ENCODE measurements at places on chromosomes 3 and 15.

GRCh38 chr3:194322678-194323211 lies 28.4 kb downstream of the CPN2 start:
- no peak for DNase-seq

DNA sequence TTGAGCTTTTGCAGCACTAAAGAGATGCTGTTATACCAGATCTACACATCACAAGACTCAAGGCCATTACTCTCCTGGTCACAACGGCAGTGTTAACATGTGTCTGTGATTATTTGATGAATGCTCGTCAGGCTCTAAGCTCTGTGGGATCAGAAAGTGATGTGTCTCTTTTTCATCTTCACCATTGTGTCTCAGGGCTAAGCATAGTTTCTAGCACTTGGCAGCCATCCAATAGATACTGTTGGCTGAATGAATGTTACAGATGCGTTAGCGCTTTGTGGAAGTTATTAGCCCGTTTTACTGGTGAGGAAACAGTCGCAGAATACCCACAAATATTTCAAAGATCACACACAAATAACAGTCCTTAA lies 1.2 kb upstream of the FAM81A start:
- no peak for DNase-seq

- DNase-seq, result no peak
These were observed 3.9 kb downstream of the RAB6B start for GRCh38 chr3:133891662-133892378.

GRCh38 chr3:61771976-61772375 lies 210.6 kb downstream of the PTPRG start:
- DNase-seq, result no peak

DNA sequence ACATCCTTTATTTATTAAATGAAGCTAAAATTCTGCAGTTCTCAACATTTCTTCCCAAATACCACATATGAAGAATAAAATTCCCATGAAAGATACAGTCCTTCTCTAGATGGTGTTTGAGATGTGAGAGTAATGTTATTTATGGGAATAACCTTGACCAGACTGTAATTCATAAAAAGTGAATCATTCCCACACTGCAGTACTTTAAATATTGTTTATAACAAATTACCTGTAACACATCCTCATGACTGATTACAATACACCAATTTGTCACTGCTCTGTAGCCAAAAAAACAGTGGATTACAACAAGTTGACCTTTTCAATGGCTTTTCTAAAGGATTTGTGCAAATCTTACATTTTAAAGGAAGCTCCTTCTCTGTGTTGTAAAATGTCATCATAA lies 651.3 kb downstream of the NSUN3 start:
- DNase-seq, result no peak

DNA sequence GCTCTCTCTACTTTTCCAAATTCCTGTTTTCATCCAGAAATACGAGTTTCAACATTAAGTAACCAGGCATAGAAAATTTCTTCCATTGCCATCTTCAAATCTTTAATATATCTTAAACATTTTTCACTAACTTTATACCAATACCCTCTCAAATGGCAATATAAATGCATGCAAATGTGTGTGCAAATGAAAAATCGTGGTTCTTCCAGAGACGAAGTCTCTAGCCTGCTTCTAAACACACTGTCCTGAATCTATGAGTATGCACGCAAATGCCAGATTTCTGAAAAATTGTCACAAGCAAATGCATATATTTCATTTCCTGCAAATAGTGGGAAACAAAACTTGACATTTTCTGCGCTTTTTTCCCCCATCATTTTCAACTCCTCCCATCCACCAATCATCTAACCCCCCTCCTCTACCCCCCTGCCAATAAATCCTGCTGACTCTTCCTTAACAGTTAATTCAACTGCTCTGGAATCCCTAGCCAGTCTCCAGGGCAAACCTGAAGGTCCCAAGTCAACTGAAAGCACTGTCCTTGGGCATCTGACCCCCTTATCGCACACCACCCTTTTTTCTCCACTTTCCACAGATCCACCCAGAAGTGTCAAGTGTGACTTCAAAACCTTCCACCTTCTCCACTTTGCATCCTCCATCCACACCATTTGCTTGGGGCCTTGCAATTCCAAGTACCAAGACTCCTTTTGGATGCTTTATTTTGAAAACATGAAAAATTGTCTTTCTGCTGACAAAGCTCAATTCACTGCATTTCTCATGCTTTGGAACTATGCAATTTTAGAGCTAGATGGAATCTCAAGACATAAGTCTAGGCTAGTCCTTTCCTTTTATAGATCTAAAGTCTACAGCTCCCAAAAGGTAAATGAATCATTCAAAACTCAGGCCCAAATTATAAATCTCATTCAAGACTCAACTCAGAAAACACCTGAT lies 144.7 kb downstream of the OSBPL10 start:
- no peak for DNase-seq

DNA sequence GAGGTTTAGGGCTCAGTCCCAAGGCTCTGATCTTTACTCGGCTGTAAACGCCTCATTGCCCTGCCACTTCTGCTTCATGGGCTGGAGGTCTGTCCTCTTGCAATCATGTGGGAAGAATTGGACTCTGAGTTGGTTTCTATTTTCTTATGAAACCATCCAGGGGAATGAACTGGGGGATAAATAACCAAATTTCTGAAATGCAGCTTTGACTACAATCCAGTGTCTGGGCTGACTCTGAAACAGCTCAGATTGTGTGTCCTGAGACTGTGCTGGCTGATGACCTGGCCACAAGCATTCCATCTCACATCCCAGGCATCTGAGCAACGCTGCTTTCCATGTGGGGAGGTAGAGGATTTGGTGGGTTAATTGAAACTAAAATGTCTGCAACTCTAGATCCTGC lies 71.0 kb upstream of the GALNT15 start:
- DNase-seq, result no peak
